Inflammatory macrophage treated with lipopolysaccharide for 1 hour (primary cell): ENCODE measurements at places on chromosomes 11 and 22.
A peak's percentile ranks its signal among the peaks of the same experiment; 100 is the strongest.

DNA sequence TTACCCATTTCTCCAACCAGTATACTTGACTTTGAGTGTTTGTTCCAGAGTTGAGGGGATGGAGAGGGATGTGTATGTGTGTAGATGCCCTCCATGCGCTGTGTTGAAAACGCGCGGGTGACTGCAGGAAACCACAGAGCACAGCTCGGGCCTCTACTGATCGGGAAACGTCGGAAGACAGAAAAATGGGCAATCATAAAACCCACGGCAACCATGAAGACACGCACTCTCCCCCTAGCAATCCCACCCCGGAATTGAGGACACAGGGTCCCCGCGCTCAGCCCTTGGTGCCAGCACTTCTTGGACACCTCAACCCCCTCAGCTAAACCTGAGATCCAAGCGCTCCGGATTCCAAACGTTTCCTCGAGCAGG lies 251 bp upstream of the UQCC3 start:
- no peak for DNase-seq

DNA sequence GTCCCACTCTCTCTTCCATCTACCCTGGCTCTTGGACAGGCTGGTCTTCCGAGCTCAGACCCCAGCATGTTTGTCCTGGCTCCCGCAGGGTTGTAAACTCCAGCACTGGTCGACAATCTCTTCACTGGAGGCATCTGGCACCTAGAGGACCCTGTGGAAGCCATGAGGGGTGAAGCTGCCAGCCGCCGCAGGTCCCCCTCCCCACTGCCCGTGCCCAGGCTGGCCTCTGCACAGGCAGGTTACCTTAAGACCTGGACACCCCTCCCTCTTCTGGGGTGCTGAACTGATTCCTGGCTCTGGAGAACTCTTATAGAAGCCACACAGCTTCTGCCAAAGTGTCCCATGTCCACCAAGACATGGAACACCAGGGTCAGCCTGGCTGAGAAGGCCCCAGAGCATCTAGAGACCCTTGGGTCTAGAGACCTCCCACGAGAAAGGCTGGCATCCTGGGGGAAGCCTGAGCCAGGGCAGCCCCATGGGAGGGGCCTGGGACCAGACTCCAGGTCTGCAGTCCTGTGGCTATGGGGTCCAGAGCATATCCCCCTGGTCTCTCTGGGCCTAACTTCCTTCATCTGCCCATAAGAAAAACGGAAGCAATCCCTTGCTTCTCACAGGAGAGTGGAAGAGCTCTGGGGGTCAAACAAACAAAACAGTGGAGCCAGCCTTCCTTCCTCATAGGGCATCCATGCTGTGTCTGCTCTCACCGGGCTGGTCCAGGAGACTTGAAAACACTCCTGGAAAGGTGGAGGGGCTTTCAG lies 30.6 kb downstream of the LMO1 start:
- DNase-seq = no peak

DNA sequence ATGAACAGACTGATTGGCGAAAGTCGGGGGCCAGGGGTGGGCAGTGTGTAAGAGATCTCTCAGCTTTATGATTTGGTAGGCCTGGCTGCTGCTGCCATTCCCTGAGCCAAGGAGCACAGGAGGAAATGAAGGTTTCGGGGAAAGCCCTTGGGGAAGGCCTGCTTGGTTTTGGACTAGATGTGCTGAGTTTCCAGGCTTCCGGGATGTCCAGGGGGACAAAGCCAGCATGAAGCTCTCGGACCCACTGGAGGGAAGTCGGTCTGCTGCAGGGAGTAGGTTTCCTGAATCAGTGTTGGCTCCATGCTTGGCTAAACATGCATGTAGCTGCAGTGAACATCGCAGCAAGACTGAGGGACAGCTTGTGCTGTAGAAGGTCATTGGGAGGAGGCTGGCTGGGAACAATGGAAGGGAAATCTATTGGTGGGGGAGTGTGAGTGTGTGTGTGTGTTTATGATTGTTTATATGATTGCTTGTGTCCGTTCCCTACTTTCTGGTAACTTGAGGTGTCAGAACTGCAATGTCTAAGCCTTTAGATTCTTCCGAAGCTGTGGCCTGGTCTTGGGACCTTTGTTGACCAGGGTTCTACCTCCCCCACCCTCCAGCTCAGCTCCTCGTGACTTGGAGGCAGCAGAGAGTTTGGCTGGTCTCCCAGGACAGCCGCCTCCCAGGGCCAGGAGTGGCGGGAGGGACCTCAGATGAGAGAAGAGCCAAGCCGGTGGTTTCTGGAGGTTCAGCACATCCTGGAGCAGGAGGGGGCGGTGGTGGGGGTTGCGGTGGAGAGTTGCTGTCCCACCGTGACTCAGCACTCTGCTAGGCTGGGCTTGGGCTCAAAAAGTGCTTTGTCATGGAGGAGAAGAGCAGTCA lies 4.0 kb upstream of the FTH1 start:
- DNase-seq = peak; percentile 100

GRCh38 chr11:16321148-16321547 lies 35.2 kb downstream of the SOX6 start:
- DNase-seq = no peak
